Adipocyte (in vitro differentiated cells): ENCODE measurements at places on chromosomes 2 and 18.
A peak's percentile ranks its signal among the peaks of the same experiment; 100 is the strongest.

DNA sequence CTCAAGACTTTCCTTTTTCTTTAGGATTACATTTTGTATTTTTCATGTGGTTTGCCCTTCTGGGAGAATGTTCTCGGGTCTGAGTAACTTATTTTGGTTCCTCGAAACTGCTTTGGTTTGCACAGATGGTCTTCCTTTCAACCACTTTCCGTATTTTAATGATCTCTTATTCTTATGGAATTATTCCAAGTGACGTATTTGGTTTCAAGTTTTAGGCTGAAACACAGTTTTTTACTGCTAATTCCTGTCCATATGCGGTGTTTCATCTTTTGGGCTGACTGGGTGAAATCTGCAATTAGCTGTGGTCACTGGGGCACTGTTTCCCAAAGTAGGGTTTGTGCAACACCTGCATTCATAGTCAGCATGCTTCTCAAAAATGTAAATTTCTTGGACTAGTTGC lies 122.7 kb downstream of the CAPN13 start:
- no peak for DNase-seq

- peak; percentile 96 for DNase-seq
Measured at GRCh38 chr2:231612456-231613330, 20.0 kb downstream of the TEX44 start.

- no peak for DNase-seq
Measured at GRCh38 chr2:53475766-53476165, 291.8 kb upstream of the CHAC2 start.

DNA sequence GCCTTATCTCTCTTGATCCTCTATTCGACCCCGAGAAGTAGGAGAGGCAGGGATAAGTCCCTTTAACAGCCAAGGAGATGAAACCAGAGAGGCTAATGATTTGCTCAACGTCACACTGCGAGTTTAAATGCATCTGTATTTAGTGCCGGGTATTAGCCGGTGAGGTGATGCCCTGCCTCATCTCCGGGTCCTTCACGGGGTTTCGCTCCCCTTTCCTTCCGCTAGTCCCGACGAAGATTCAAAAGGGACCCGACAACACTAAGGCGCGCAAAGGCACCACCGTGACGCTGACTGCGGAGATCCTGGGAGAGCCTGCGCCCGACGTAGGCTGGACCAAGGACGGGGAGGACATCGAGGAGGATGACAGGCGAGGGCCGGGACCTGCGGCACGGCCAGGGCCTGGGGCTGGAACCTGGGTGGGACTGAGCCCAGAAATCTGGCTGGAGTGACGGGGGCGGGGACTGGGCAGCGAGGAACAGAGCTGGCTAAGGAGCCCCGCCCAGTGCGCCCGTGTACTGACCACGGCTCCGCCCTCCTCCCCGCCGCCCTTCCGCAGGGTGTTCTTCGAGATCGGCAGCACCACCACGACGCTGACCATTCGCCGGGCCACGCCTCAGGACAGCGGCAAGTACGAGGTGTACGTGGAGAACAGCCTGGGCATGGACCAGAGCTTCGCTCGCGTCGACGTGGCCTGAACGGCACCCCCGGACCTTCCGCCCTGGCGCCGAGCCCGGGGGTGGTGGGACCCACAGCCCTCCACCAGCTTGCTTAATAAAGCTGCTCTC lies 1.0 kb upstream of the GMPPA start:
- DNase-seq: peak; percentile 89

DNA sequence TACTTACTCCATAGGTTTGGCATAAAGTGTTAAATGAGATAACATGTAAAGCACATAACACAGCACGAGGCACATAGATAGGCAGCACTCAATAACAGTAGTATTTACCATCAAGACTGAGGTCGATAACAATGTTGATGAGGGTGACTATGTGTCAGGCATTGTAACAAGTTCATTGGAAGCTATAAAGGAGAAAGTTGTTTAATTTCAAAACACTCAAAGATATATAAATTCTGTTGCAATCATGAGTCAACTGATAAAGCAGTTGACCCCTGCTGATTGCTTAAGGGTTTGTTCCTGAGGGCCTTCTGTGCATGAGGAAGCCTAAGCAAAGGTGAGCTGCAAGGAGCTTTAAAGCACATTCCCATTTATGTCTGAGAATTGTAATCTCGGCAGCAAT lies 760.5 kb downstream of the SATB2 start:
- DNase-seq: no peak

DNA sequence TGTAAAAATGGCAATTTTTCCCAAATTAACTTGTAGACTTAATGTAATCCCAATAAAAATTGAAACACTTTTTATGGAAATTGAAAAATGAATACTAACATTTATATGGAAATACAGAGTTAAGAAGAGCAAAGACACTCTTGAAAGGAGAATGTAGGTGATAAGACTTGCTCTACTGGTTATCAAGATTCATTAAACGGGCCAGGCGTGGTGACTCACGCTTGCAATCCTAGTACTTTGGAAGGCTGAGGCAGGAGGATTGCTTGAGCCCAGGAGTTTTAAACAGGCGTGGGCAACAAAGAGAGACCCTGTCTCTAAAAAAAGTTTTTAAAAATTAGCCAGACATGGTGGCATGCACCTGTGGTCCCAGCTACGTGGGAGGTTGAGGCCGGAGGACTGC lies 29.5 kb upstream of the ZNF396 start:
- no peak for DNase-seq
